ENCODE measurements at places on chromosomes 16 and 17. TPM values are rescaled to one million over a fixed set of nuclear protein-coding genes. Genes with fewer than 3 reads are reported as not detected.

The KRT24 gene
- total RNA-seq: 10.0 TPM

The IL34 gene
- total RNA-seq: 7.9 TPM

The SOCS1 gene
- total RNA-seq: 2.8 TPM

The LPCAT2 gene
- total RNA-seq: 9.8 TPM

The ATP2A1 gene
- 0.48 TPM for total RNA-seq

The CORO7 gene
- 7.9 TPM for total RNA-seq

The SOX9 gene
- 20.3 TPM for total RNA-seq

The CSH2 gene
- not detected for total RNA-seq

The NLRC3 gene
- total RNA-seq: 0.48 TPM

The STH gene
- total RNA-seq: not detected

The TRPV3 gene
- 1.3 TPM for total RNA-seq
